Renal cortex interstitium (tissue), 15 donors: ENCODE measurements at places on chromosomes 12 and 14.

DNA sequence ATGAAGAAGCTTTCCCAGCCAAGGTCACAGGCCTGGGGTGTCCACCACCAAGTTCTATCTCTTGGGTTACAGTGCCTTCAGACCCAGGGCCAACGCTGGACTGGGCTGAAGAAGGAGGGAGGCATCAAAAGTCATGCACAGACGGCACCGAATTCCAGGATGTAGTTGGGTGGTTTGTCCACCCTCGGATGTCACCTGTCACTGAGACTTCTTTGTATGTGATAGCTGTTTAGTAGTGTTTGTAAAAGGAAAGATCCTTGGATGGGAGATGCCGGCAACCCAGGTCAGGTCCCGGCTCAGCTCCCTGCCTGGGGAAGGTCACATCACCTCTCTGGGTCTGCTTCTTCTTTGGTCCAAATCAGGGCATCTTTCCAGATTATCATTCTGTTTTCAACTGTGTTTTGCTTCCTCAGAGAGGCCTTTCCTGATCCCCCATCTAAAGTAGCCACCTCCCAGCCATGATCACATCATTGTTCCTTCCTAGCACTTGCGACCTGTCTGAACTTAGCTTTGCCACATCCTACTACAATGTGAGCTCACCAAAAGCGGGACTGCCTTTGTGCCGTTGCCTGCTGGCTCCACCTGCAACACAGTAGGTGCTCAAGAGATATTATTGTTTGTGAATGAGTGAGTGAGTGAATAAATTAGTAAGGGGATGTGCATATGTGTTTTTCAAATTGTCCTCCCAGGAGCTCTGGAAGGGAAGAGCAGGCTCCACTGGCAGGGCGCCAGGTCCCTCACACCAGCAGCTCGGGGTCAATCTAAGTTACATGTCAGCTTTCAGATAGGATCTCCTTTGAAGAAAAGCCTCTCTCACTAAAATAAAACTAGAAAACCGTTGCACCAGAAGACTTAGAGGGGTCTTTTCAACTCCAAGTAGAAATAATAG, 2.1 kb downstream of the TSPAN11 start:
- DNase-seq = no peak

DNA sequence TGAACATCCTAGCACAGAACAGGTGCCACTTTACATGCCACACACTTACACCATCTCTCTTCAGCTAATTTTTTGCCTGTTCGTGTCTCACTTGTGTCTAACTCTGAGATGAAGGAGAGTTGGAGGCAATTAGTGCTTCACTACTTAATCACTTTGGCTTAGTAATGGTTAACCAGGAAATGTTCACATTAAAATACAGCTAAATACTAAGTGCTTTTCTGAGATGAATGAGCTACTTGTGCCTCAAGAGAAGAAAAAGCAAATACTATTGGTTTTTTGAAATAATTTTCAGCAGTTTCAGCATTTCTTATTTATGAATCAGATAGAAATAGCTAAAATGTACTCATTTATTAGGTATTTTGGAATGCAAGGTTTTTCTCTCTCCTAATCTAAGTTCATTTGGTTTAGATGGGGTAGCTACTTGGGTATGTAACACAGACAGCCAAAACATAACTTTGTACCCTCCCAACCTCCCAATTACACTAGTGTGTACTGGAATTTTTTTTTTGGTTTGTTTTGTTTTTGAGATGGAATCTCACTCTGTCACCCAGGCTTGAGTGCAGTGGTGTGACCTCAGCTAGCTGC, 1474.1 kb upstream of the SEL1L start:
- no peak for DNase-seq

DNA sequence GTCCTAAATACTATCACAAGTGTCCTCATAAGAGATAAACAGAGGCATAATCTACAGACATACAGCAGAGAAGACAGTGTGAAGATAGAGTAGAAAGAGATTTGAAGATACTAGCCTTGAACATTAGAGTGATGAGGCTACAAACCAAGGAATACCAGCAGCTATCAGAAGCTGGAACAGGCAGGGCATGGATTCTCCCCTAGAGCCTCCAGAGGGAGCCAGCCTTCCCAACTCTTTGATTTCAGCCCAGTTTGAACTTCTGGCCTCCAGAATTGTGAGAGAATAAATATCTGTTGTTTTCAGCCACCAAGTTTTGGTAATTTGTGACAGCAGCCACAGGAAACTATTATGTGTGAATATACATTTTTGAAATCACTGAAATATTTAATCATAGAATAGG, 47.2 kb downstream of the CCDC91 start:
- DNase-seq = no peak

DNA sequence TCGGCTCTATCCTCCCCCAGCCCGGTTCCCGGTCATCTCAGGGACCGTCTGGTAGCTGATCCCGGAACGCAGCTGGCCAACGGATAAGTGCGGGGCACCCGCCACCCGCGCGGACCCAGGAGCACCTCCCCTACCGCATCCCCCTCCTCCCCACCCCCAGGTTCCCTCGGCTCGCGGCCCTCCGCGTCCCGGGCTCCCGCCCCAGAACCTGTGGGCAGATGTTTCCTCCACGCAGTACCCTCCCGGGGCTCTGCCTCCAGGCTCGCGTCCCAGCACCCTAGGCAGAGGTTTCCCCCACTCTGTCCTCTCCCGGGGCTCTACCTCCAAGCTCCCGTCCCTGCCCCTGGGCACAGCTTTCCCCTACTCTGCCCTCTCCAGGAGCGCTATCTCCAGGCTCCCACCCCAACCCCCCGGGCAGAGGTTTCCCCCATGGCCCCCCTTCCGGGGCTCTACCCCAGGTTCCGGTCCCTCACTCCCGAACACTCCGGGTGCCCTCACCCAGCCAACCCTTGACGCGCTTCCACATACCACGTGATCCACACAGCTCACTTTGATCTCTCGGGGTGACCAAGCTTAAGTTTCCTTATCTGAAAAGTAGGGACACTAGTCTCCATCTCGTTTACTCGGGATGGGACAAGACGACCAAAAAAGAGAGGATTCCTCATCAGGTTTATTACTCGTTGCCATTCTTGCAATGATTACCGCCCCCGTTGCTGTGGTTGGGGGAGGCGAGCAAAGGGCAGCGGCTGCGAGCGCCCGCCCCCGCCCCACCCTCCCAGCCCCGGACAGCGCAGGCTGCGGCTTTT, at the start of gene CCDC38:
TSS of gene CCDC38 (minus strand) at position 91 of the 806 bp plus-strand sequence. CDS start 6,105 bp downstream, outside the sequence.
- peak; percentile 49 for DNase-seq

DNA sequence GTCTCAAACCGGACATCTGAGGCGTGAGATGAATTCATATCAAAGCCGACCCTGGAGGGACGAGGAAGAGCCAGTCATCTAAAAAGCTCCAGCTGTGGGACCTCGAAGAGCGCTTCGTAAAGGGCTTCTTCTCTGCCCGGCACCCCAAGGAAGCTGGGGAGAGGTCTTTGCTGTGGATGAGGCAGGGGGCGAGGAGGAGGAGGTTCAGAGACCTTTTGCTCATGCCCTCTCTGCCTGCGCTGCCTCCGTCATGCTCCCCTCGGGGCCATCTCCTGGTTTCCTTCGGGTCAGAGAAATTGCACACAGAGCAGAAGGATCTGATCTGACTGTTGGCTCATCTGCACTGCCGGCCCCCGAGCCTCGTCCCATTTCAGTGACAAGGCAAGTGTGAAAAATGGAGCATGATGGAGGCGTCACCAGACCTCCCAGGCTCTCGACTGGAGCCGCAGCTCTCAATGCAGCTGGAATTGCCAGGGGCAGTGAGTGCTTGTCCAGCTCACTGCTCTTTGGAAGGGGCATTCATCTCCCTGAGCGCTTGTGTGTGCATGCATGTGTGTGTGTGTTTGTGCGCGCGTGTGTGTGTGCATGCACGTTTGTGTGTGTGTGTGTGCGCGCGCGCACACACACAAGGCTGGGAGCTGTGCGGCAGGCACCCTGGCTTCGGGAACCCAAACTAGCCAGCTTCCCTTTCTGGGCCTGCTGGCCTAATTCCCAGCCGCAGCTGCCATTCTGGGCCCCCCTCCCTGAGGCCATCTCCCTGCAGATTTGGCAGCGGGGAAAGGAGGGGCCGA, 9.2 kb downstream of the CABP1 start:
- DNase-seq = no peak

- DNase-seq = peak; percentile 33
These were observed 29.4 kb upstream of the ACTN1 start for GRCh38 chr14:69008421-69008884.

DNA sequence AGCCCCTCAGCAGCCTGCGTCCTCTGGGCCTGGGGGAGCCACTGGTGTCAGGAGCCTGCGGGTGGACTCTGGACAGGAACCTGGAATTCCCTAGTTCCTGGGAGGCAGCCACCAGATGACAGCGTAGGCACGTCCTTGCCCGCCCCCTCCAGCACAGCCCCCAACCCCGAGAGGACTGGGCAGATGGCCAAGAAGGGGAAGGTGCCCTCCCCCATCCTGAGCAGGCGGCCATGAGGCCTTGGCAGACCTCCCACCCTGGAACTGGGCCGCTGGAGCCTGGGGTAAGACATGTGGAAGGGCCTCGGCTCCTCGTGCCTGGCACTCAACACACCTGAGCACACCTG, 60.4 kb upstream of the FBRSL1 start:
- no peak for DNase-seq

GRCh38 chr12:19120795-19121194, 8.7 kb upstream of the PLEKHA5 start:
- no peak for DNase-seq

GRCh38 chr14:59116984-59117415, 71.5 kb upstream of the DAAM1 start:
- DNase-seq = no peak

DNA sequence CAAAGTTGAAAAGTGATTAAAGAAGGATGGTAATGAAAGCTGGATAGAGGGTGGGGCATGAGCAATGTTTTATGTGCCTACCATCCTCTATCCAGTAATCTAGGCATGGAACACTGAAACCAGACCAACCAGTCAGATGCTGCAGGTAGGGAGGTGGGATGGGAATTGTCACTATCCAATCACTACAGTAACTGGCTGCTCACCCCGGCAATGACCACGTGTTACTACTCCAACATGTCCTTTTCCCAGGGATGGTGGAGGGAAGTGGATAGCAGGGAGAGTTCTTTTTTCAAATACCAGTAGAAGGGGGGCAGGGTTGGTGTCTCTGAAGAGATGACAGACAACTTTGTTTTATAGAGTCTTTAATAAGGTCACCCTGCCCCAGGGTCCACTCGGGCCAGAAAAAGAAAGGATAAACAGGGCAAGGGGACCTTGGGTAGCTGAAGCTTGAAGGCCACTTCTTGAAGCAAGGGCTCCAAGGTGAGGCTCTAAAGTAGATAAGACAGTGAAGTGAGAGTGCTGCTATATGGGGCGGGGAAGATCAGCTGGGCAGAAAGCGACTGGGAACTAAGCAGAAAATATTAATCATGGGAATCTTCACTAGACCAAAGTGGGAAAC, 14.7 kb upstream of the CDH24 start:
- DNase-seq = no peak

- peak; percentile 64 for DNase-seq
These were observed 9.3 kb downstream of the CCDC196 start for GRCh38 chr14:66495218-66496098.
